Tibial nerve (tissue), 4 donors: ENCODE measurements at places on chromosomes 2 and 18.

DNA sequence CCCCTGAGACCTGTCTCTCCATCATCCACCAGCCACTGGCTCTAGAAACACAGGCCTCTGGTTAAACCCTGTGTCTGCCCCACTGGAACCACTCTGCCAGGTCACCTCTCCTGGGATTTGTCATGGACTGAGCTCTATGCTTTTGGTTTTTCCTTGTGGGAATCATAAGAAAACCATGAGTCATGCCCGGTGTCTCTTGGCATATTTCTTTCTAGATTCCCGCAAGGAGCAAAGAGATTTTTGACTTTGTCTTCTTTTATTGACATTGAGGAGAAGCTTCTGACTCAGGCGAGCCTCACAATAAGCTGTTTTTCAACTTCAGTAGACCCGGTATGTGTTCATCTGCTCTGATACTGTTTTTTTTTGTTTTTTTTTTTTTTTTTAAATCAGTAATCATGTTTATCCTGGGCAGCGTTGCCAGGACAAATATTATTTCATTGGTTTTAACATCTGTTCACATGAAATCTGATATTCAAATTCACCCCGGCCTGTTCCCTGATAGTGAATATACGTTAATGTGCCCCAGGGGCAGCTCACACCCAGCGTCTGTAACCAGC is 207.1 kb downstream of the ACKR3 start:
- DNase-seq, result peak; percentile 34

- no peak for DNase-seq
Observed at GRCh38 chr2:177147834-177148445, 64.7 kb upstream of the HNRNPA3 start.

DNA sequence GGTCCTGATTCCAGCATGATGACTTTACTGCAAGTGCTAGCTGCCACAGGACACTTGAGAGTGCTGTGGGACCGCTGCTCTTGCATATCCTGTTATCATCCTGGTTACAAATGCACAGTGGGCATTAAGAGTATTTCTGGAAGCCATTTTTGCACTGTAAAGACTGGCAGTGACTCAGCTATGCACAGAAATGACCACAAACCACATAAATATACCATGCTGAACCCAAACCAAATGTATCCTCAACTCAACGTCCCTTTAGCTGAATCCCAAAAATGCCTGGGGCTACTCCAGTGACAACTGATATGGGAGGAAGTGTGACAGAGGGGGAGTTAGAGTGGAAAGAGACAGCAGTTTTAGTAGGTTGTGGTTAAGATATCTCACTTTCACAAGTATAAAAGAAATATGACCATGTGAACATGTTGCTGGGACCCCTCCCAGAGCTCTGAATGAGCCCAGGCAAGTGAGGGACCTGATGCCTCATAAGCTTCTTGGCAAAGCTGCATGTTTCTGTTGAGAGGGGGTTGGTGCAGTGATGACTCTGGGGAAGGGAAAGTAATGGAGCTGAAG is 37.3 kb downstream of the RHBDD1 start:
- DNase-seq, result no peak

DNA sequence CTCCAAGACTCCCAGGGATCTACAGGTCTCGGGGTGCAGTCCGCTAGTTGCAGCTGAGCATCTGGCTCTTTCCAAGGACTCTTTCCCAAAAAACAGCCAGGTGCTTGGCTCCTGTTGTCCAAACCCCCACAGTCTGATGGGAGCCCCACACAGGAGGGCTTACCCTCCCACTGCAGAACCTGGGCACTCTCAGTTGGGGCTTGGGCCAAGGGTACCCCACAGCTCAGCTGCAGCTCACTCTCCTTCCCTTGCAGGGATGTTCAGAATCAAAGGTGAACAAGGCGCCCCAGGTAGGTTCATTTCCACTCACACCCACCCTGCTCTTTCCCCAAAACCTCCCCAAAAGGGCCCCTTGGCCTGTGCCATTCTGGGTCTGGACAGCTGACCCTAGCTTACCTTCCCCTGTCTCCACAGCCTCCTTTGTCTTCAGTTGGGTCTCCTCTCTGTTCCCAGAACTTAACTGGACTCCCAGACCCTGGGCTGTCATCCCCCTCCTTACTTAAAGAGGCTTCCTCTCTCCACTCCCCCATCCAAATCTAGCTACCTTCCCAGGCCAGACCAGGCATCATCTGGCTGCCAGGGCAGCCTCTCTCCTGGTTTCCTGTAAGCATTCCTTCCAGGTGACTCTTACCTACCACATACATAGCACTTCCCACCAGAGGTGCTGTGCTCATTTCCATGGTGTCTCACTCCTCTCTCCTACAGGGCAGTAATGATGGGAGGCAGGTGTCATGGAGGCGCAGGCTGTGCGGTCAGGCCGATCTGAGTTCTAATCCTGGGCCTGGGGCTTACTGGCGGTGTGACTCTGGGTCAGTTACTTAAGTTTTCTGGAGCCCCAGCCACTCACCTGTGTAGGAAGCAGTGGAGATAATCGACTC is 29.5 kb downstream of the MARCO start:
- DNase-seq, result no peak

DNA sequence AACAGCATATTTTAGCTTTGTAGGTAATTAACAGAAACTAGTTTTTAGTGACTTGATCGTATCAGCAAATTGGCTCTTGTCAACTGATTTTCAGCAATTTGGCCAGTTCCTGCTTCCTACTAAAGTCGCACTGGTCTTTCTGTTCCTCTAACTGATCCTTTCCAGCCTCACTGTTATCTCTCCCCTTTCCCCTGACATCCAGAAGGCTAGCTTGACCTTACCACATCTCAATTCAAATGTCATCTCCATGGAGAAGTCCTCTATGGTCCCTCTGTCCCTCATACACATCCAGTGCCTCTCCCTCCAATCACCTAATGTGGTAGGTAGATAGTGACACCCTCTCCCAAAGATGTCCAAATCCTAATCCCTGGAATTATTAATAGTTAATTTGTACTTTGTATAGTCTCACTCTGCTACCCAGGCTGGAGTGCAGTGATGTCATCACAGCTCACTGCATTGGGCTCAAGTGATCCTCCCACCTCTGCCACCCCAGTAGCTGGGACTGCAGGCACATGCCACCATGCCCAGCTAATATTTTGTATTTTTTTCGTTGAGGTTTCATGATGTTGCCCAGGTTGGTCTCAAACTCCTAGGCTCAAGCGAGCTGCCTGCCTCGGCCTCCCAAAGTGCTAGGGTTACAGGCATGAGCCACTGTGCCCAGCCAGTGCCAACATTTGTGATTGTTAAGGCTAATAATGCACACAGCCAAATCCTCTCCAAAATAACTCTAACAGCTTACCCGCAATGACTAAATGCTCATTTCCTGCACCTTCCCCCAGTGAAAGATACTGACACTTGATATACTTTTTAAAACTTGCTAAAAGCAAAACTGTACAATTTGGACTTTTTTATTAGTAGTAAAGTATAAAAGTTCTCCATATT is 16.9 kb downstream of the PSTPIP2 start:
- no peak for DNase-seq

- no peak for DNase-seq
Observed at GRCh38 chr18:54351186-54351585, 6.5 kb downstream of the STARD6 start.

- no peak for DNase-seq
Observed at GRCh38 chr2:83595121-83595690, 863.9 kb downstream of the SUCLG1 start.

DNA sequence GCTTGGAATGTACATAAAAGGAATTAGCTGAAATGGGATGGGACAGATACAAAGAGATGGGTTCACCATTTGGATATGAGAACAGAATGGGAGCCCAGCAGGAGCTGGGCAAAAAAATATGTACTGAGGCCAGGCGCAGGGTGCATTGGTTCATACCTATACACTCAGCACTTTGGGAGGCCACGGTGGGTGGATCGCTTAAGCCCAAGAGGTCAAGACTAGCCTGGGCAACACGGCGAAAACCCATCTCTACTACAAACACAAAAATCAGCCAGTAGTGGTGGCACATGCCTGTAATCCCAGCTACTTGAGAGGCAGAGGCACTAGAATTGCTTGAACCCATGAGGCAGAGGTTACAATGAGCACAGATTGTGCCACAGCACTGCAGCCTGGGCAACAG is 30.4 kb downstream of the SCN7A start:
- no peak for DNase-seq

- no peak for DNase-seq
Observed at GRCh38 chr2:171807831-171808393, 86.1 kb downstream of the SLC25A12 start.
